Germinal center (tissue), 1 donor: ENCODE measurements at places on chromosomes 6 and 20.

DNA sequence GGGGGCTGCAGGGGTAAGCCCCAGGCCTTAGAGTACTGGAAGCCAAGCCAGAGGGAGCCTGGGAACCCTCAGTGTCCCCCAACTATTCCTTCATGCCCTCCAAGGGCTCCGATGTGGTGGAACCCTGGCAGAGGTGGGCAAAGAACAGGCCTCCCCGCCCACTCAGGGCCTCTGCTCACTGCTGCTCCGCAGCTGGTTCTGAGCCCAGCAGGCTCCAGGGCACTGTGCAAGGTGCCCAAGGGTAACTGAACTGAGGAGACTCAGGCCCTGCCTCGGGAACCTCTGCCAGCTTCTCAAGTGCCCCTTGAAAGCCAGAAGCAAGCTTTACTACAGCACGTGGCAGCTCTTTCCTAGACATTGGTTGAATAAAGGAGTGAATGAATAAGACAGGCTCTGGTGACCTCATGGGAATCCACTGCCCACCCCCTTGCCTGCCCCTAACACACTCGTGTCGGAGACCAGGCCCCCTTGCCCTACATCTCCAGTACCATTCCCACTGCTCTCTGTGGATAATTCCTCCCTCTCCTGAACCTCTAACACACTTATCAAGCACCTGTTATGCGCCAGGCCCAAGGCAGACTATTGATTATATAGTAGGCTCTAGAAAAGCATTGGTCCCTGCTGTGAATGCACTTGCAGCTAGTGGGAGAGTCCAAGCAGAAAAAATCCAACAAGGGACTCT lies 55.0 kb downstream of the TOX2 start:
- DNase-seq = no peak

DNA sequence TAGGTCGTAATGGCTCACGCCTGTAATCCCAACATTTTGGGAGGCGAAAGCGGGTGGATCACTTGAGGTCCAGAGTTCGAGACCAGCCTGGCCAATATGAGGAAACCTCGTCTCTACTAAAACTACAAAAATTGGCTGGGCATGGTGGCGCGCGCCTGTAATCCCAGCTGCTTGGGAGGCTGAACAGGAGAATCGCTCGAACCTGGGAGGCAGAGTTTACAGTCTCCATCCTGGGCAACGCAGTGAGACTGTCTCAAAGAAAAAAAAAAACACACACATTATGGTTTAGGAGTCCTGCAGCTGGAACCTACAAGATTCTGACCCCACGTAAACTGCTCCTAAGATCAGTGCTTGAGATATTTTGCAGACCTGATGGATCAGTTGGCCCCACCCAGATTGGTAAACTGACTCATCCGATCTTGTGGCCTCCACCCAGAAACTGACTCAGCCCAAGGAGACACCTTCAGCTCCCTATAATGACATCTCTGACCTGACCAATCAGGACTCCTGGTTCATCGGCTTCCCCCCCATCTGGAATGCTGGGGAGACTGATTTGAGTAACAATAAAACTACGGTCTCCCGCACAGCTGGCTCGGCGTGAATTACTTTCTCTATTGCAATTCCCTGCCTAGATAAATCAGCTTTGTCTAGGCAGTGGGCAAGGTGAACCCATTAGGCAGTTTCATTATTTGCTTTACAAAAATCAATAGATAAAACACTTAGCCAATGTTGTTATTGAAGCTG lies 96.2 kb upstream of the BTN3A2 start:
- no peak for DNase-seq

DNA sequence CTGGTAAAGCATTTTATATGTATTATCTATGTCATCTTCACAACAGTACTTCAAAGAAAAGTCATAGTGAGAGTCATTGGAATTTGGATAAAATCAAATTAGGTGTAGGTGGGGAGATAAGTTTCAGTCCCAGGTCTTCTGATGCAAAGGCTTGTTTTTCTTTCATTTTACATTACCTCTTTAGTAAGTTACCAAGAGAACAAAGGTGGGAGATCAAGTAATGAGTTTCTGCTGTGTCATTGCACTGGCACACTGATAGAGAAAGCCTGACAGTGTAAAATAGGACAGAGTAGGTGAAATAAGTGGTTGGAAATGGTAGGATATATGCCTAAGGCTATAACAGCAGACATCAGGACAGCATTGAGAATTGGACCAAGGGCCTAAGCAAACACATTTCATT lies 250.4 kb downstream of the NKAIN2 start:
- DNase-seq = no peak

- peak; percentile 28 for DNase-seq
Measured at GRCh38 chr20:35226126-35226883, at the start of gene MMP24. Gene MMP24 (plus strand): TSS chr20:35226690. CDS start chr20:35226739, 49 bp downstream.

DNA sequence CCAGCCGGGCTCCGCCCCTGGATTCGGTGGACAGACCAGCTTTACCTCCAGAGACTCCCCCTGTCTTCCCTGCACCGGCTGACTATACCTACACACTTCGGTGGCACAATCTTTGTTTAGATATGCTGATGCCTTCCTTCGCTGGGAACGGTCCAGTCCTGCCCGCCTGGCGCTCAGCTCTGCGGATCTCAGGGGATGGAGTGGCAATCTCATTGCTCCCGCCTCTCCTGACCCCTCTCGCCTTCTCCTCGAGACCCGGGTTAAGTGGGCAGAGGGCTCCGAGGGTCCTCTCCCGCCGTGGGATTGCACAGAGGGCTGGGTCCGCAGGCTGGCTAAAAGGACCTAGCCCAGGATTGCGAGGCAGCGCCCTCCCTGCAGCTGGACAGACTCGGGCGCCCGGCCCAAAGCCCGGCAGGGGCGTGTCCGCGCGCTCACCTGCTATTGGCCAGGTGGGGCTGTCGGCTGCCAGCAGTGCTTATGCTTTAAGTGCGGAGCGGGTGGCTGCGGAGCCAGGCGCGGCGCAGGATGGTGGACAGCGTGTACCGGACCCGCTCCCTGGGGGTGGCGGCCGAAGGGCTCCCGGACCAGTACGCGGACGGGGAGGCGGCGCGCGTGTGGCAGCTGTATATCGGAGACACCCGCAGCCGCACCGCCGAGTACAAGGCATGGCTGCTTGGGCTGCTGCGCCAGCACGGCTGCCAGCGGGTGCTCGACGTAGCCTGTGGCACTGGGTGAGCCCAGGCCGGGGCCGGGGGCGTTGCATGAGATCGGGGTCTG lies at the start of gene GNMT:
Gene GNMT (plus strand): TSS at position 512 of the 777 bp plus-strand sequence. CDS start 14 bp downstream, at position 526.
- DNase-seq = peak; percentile 46

DNA sequence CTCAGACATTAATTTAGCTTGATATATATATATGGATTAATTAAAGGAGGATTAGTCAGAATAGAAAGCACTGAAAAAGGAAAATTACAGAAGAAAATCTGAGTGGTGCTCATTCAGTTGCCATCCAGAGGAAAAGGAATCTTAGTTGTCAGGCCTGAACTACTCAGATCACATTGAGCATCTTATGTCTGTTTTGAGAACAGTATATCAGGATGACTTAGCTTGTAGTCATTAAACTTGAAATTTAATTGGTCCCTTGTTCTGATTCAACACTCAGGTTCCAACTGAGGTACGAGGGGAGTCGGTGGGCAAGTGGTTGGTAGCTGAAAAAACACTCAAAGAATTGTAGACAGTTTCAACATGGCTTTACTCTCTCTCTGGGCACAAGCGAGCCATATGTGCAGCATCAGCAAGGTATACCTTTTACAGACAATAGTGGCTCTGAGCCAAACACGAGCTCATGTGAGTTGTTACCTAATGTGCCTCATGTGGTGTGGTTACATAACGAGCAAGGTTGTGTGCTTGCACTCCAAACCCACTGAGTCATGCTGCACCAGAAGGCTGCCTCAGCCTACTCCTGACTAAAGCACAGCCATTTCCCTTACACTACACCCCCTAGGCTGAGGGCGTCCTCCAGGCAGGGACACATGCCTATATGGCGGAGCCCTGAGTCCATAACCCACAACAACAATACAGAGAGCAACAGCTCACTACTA lies 73.0 kb upstream of the HMGN3 start:
- DNase-seq = no peak

GRCh38 chr6:115078555-115078954 lies 735.7 kb upstream of the HS3ST5 start:
- DNase-seq = no peak

DNA sequence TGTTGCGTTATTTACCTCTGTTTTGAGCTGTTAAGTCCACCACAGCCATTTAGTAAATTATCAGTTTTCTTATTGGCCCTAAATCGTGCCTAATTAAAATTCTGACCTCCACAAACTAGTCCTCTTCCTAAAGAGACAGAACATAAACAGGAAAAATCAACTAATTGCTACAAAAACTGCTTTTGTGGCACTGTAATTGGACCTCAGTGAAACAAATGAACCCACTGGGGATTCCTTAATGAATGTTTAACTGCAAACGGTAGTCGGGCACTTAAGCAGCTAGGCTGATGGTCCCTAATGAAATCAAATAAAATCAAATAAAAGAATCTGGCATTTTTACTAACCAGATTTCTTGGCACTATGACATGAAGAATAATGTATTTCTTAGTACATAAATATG lies 513.4 kb upstream of the SLC35B3 start:
- no peak for DNase-seq

DNA sequence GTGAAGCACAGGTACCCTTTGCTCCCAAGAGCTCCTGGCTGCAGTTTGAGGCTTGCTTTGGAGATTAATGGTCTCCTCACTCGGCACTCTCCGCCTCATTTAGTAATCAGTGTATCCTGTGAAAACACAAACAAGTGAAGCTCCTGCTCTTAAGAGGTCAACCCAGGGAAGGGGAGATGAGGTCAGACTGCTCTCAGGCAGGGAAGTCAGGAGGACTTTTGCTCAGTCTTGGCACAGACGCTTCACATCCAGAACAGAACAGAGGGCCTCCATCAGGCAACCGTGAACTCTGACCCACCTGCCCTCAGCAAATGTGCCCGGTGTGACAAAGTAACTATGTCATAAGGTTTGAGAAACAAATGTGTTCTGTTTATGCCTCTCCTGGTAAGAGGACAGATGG lies 428.8 kb upstream of the JARID2 start:
- DNase-seq = no peak

DNA sequence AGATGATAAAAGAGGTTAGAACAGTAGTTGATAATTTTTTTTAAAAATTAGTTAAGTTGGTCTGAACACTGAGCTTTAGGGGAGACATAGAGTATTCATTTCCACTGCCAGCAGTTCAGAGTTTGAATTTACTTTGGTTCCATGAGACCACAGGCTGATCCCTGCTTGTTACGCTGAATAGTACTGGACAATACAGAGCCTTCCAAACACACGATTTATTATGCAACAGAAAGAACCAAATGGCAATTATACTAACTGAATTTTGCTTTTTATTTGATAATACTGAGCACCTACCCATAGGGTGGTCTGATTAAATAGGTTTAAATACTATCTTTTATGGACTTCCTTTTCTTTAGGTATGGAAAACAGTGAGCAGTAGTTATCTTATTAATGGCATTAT lies 111.4 kb downstream of the POPDC3 start:
- DNase-seq = no peak

DNA sequence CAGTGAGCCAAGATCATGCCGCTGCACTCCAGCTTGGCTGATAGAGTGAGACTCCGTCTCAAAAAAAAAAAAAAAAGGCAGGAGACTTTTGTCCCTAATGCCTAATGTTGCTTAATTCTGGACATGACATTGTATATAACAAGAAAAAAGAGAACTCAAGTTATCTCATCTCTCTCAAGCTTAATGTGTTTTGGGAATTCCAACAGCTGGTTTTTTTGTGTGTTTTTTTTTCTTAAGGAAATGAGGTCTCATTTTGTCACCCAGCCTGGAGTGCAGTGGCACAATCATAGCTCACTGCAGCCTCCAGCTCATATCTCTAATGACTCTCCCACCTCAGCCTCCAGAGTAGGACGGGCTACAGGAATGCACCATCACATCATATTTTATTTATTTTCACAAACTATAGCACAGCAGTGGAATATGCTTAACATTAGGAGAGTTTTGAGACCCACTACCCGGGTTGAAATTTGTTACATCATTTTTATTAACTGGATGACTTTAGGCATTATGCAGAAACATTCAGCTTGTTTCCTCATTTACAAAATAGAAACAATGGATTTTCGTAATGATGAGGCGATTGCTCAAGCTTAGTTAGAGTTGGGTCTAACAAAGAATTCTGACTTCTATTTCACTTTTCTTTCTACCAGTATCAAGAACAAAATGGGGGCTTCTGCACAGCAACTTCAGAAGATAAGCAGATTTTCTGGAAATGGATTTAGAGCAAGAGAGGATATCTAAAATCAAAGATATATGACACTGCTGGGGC lies 104.1 kb upstream of the BTN3A2 start:
- DNase-seq = no peak

DNA sequence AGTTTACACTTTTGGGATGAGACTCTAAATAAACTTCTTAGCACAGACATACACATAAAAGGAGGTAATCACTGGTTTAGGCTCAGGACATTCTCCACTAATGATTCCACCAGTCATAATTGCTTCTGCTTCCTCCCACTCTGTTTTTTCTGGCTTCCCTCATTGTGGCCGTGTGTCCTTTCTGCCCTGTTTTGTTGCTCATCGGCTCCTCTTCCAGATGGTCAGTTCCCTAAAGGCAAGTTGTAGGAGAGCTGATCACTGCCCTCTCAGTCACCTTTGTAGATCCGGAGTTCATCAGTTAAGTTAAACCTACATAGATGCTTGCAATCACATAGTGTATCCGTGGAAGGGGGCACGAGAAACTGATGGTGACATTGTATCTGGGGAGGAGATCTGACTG lies 200.5 kb upstream of the ARG1 start:
- DNase-seq = no peak

- no peak for DNase-seq
Measured at GRCh38 chr6:138948546-138949179, 39.4 kb downstream of the REPS1 start.

DNA sequence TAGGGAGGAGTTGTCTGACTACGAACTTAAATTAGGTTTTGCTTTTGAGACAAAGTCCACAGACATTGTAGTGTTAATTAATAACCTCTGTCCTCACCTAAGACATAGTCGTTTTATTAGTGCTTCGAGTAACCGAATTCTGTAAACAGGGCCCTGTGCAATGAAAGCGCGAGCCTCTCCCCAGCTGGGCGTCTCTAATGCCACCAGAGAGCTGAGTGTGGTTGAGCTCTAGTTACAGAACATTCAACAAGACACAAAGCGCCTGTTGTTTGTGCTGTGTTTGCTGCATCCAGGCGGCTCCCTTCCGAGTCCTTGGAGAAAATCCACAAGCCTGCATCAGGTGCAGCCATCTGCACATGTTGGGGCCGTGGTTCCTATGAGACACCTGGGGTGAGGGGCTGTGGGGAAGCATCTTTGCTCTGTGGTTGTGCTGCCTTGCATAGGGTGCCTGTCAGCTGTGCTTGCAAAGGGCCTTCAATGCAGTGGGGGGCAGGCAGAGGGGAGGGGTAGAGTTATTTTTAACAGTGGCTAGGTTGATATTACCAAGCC lies 63.9 kb downstream of the CD164 start:
- no peak for DNase-seq

- no peak for DNase-seq
Measured at GRCh38 chr6:107496892-107497684, 7.2 kb downstream of the SOBP start.

GRCh38 chr6:52595000-52595795 lies 18.3 kb upstream of the TRAM2 start:
- DNase-seq = no peak

GRCh38 chr6:2582268-2582667 lies 168.5 kb downstream of the MYLK4 start:
- DNase-seq = no peak
